Mucosa of gallbladder (tissue), 1 donor: ENCODE measurements at places on chromosomes 5 and 9. TPM values are rescaled to one million over a fixed set of nuclear protein-coding genes. Genes with fewer than 3 reads are reported as not detected.

Gene NOP16
- 10.1 TPM for total RNA-seq

Gene PIP5KL1
- total RNA-seq: 4.9 TPM

Gene PCDHAC2
- total RNA-seq: 33.4 TPM

Gene SHOC1
- not detected for total RNA-seq

Gene LCN6
- 12.8 TPM for total RNA-seq

DNA sequence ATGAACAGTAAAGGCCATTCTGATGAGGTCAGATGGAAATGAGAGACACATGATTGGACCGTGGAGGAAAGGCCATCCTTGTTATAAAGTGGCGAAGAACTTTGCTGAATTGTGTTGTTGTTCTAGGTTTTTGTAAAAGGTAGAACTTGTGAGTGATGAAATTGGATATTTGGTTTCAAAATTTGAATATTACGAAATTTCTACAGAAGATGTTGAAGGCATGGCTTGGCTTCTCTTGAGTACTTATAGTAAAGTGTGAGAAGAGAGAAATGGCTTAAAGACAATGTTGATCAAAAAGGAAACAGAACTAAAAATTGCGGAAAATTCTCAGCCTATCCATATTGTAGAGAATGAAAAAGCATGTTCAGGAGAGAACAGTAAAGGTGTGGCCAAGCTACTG is 166.6 kb upstream of the S1PR3 start:
- no peak for DNase-seq

DNA sequence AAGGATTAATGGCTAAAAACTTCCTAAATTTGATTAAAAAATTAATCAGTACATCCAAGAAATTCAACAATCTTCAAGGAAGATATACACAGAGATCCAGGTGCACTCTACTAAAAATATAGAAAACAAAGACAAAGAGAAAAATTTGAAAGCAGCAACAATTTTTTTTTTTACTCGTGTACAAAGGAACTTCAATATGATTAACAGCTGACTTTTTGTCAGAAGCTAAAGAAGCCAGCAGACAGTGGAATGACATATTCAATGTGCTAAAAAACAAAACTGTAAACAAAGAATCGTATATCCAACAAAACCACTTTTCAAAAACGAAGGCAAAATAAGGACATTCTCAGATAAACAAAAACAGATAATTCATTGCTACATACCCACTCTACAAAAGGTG is 234.6 kb downstream of the FSTL4 start:
- no peak for DNase-seq

DNA sequence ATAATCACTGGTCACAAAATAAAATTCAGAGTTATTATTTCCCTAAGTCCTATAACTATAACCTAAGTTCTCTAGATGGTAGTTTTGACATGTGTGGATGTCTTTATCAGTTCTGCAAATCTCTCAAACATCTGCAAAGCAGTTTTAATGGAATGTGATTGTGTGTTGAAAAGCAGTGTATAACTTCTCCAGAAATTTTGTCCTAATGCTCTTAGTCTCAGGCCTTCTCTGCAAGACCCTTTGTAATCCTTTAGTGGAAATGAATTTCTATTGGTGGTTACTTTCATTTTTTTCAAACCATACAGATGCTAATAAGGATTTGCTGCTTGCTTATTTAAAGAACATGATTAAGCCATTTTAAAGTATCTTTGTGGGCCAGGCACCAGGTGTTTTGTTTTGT is 75.5 kb upstream of the LHFPL2 start:
- no peak for DNase-seq

GRCh38 chr9:115057559-115057958 is 60.4 kb downstream of the TNC start:
- DNase-seq: no peak

GRCh38 chr9:130220352-130220751 is 45.2 kb upstream of the HMCN2 start:
- DNase-seq: peak; percentile 48

DNA sequence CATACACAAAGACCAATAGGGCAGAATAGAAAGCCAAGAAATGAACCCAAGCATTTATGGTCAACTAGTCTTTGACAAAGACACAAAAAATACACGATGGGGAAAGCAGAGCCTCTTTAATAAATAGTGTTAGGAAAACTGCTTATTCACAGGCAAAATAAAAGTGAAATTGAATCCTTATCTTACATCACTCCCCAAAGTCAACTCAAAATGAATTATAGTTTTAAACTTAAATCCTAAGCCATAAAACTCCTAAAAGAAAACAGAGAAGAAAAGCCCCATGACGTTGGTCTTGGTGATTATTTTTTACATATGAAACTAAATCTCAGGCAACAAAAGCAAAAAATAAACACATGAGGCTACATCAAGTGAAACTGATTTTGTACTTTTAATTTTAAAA is 46.8 kb downstream of the CHSY3 start:
- no peak for DNase-seq

DNA sequence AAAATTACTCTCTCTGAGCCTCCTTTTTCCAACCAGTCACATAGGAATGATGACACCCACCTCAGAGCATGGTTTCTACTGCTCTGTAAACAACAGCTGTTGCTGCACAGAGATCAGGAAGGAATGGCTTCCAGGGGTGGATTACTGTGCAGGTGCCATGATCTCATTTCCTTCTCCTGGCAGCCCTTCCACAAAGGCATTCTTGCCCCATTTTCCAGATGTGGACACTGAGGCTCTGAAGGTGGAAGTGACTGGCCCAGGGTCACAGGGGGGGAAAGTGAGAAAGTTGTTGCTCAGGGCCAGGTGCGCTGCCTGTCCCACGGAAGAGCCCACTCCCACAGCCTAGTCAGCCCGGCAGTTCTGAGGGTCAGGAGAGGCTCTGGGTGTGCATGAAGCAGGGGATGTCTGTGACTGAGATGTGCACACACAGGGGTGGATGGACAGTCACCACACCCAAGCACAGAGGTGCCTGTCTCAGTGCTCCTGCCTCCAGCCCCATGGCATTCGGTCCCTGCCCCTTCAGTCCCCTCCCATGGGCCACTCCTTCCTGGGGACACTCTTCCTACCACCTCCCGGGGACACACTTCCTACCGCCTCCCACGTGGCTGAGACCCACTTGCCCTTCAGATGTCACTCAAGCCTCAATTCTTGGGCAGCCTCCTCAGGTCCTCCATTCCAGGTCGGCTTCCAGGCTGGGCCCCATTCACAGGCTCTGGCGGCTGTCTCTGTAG is 17.0 kb downstream of the FGFR4 start:
- DNase-seq: no peak
